ENCODE measurements at places on chromosomes 5 and 9. TPM values are rescaled to one million over a fixed set of nuclear protein-coding genes. Genes with fewer than 3 reads are reported as not detected.

GRCh38 chr9:21831841-21832509 lies 29.5 kb downstream of the MTAP start:
- peak; percentile 72 for DNase-seq

GRCh38 chr5:98827161-98827560 lies 53.7 kb downstream of the RGMB start:
- DNase-seq, result no peak

GRCh38 chr9:8822667-8823025 lies 1023.1 kb upstream of the DMAC1 start:
- no peak for DNase-seq

DNA sequence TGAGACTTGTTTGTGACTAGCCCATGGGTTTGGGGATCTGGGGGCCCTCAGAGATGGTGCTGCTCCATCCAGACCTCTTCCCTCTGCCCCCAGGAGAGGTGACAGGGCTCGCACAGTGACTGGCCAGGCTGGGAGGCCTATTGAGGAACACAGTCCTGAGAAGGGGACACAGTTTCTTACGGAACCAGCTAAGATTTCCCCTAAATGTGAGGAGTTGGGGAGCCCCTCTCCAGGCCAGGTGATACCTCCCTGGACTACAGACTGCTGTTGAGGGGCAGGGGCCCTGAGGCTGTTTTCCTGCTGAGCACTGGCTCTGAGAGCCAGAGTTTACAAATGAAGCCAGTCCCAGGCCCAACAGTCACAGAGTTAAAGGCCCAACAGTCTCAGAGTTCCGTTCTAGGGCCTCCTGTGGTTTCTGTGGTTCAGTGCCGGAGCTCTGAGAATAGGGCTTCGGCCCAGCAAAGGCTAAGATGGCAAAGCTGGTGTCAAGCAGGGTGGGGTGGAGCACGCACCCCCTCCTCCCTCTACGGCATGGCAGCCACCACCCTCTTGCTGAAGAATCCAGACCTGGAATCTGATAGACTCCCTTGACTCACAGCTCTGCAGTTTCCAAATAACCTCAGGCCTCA lies 1.1 kb upstream of the SEMA4D start:
- peak; percentile 55 for DNase-seq

ARHGEF39 gene
- 12.0 TPM for total RNA-seq

GABRA1 gene
- total RNA-seq, result not detected

GRCh38 chr9:33300546-33300945 lies 10.2 kb downstream of the NFX1 start:
- DNase-seq, result no peak

UGT3A1 gene
- total RNA-seq, result not detected

RIMOC1 gene
- 36.8 TPM for total RNA-seq

GRCh38 chr9:99445371-99445891 lies 223.3 kb downstream of the SEC61B start:
- no peak for DNase-seq

SLC45A2 gene
- total RNA-seq, result not detected

- DNase-seq, result no peak
These were observed 43.3 kb downstream of the NCS1 start for GRCh38 chr9:130215341-130216119.

DNA sequence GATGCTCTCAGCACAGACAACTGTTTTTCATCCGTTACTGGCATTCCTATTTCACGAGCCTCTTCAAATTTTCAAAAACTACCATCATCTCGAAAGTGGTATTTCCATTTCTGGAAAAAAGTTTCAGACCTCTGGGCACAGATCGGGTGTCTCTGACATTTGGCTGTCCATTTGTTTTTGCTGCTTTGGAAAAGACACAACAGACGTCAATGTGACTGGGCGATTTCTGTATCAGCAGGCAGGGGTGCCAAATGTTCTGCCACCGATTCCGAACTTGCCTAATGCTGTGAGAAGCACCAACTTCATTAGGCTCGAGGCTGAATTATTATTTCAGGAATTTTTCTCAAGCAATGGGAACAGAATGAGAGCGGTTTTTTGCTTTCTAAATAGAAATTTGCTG lies 105.6 kb downstream of the ARSB start:
- DNase-seq, result no peak

- no peak for DNase-seq
These were observed 324.5 kb downstream of the GADD45G start for GRCh38 chr9:89929315-89929672.

GRCh38 chr5:27708534-27708933 lies 670.1 kb upstream of the CDH9 start:
- no peak for DNase-seq

GABBR2 gene
- total RNA-seq, result not detected

DNA sequence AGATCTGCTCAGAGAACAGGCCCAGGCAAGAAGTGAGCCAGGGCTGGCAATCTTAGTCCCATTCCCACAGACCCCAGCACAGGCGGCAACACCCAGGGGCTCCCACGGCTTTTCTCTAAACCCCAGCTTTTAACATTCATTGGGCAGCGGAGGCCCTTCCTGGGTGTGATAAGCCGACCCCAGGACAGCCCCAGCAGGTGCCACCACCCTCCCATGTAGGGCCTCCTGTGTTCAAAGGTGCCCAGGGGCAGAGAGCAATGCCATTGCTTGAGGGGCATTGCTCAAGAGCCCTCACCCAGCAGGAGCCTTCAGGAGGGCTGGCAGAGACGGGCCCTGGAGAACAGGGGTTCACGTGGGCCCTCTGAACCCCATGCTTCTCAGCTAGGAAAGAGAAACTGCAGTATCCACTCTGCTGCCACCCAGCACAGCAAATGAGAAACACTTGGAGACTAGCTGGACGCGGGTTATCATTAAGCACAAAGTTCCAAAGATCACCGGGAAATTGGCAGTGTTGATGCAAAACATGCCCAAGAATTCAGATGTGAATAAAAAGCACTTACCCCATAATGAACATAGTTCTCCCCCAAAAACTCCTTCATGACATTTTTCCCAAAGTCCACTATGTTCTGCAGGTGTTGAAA lies 13.9 kb downstream of the IPPK start:
- no peak for DNase-seq

DNA sequence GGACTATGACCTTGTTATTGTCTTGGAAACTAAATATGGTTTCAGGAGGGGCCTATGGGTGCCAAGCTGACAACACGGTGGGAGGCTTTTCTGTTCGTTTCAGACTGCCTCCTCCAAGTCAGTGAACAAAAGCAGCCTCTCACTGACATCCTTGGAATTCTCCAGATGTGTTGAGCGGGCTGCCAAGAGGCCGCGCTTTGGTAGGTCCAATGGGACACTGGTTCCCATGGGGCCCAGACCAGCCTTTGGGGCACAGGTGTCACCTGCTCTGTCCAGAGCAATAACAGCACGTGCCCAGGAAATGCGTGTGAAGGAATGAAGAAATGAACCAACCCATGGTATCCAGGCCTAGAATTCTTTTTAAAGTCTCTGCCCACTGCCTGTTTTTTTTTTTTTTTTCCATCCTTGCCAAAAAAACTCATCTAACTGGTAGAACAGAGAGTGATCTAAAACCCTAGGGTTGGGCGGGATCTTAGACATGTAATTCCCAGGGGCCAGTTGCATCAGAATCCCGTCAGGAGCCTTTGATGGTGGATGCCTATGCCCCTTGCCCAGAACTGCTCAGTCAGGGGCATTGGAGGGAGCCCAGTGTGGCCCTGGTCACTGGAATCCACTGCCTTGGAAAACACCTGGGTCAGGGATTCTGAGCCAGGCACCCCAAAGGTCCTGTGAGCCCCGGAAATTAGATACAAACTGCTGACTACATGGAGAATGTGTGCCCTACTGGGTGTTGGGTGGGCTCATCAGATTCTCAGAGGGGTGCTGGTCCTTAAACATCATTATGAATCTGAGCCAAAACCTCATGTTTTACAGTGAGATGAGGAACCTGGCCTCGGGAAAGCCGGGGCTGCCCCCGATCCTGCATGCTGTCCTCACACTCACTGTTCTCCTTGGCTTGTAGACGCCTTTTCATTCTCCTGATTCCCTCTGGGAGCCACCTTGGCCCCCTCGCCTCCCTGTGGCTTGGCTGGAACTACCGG lies 60.1 kb downstream of the GTF3C4 start:
- no peak for DNase-seq

DNA sequence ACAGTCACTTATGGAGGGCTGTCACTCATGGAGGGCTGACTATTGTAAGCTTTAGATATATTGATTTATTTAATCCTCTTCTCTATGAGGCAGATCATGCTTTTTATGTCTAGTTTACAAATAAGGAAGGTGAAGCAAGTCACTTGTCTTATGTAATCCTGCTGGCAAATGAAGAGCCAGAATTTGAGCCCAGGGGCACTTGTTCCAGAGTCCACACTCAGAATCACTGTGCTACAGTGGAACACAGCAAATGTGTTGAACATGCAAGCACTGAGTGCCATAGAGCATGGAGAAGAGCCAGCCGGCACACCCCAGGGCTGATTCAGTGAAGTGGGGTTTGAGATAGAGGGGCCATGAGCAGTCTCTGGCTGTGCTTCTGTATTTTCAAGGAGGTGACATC lies 326.6 kb downstream of the MARCHF11 start:
- DNase-seq, result no peak

- DNase-seq, result no peak
These were observed 21.0 kb downstream of the DBH start for GRCh38 chr9:133657120-133657661.

GRCh38 chr5:74541381-74541781 lies 99.1 kb downstream of the ENC1 start:
- DNase-seq, result no peak

DNA sequence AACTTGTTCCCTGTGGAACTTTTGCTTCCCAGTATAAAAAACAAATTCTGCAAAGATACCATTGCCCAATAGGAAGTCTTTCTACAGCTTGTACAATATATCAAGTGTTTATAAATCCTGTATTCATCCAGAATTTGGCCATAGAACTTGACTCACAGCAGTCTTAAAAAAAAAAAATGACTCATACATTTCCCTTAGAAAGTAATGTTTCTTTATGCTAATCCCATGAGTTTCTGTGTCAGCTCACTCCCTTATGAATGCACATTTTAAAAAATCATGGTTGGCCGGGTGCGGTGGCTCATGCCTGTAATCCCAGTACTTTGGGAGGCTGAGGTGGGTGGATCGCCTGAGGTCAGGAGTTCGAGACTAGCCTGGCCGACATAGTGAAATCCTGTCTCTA lies 89.3 kb upstream of the DMRT1 start:
- no peak for DNase-seq

DNA sequence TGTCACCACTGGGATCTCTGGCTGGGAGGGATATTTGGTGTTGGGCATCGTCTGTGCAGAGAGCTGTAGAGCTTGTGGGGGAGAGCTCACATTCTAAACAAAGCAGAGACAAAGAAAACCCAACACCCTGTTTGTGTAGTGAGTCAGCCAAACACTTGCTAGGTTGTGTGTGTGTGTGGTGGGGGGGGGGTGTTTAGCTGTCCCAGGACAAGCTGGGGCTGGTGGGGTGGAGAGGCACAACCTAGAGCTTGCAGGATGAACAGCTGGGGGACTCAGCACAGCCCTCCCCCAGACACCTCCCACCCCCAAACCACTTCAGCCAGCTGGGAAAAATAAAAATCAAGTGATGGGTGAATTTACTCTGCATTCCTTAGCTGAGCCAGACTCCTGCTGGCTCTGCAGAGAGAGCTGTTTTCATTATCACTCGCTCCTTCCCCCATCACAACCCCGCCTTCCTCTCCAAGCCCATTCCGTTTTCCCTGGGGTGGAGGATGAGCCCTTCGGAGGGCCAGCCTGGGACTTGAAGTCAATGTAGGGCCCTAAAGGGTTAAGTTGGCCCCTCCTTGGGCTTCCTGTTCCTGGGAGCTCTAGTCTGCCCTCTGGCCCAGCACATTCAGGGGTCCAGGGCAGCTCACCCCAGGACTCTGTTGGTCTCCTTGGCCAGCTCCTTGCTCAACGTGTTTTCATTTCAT lies 2.6 kb downstream of the OLFML2A start:
- DNase-seq, result no peak

DNA sequence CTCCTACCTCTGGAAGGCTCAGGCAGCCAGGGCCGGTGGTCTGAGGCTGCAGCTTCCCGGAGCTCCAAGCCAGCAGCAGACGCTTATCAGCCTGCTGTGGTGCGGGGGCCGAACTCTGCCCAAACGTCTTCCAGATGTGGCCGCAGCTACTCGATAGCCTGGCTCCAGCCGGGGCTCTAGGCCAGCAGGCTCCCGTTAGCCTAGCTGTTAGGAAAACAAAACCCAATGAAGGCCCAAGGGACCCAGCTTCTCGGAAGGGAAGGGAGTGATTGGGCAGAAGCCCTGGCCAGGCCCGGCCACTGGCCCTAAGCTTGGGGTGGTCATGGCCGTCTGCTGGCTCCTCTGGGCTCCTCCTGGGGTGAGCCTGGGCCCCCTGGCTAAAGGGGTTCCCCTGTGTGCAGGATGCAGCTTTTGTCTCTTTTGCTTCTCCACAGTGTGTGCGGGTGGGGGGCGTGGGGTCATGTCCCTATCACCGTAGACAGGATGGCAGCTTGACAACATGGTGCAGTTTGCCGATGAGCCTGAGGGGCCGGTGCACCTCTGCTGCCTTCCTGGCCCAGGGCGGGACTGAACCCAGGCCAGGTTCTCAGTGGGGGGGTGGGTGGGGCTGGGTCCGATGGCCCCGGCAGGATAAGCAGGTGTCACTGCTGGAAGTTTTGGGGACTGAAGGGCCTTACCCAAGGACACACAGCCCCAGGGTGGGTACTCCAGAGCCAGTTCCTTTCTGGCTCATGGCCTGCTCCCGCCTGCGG lies 18.7 kb downstream of the MYMK start:
- no peak for DNase-seq

- DNase-seq, result no peak
These were observed 203.9 kb downstream of the CTNND2 start for GRCh38 chr5:11700391-11700790.

FOXD4L4 gene
- total RNA-seq, result 0.14 TPM

- DNase-seq, result no peak
These were observed 259.1 kb downstream of the SH3GL2 start for GRCh38 chr9:17837965-17838364.

- DNase-seq, result peak; percentile 76
These were observed 39.9 kb downstream of the MOCS2 start for GRCh38 chr5:53069626-53070025.

GRCh38 chr9:90987566-90987965 lies 185.9 kb downstream of the SYK start:
- no peak for DNase-seq

GRCh38 chr9:78839252-78839651 lies 542.3 kb downstream of the PSAT1 start:
- DNase-seq, result no peak

DNA sequence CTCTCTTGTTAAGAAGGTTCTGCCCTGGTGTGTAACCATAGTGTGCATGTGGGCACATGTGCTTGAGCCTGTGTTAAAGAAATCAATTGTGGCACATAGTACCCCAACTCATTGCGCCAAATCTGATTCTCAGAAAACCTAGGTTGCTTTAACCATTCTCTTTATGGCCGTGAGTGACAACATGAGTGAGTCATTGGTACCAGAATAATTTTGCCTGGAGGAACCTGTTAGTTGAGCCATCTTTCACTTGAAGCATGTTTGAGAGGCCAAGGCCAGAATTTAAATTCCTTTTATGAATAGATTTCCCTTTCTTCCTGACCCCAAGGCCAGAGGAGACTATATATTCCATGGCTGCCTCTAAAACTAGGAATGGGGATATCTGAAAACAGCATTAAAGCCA lies 35.2 kb upstream of the SLC36A2 start:
- no peak for DNase-seq

GRCh38 chr5:66945389-66946349 lies 250.9 kb downstream of the CD180 start:
- peak; percentile 31 for DNase-seq

- no peak for DNase-seq
These were observed 1.9 kb downstream of the PLPP6 start for GRCh38 chr9:4663956-4664355.

GRCh38 chr5:57509501-57510260 lies 27.1 kb upstream of the ACTBL2 start:
- no peak for DNase-seq
